ENCODE measurements at places on chromosomes 7 and 10. TPM values are rescaled to one million over a fixed set of nuclear protein-coding genes. Genes with fewer than 3 reads are reported as not detected.

The COX19 gene
- total RNA-seq: 20.5 TPM

The ADCY1 gene
- not detected for total RNA-seq

DNA sequence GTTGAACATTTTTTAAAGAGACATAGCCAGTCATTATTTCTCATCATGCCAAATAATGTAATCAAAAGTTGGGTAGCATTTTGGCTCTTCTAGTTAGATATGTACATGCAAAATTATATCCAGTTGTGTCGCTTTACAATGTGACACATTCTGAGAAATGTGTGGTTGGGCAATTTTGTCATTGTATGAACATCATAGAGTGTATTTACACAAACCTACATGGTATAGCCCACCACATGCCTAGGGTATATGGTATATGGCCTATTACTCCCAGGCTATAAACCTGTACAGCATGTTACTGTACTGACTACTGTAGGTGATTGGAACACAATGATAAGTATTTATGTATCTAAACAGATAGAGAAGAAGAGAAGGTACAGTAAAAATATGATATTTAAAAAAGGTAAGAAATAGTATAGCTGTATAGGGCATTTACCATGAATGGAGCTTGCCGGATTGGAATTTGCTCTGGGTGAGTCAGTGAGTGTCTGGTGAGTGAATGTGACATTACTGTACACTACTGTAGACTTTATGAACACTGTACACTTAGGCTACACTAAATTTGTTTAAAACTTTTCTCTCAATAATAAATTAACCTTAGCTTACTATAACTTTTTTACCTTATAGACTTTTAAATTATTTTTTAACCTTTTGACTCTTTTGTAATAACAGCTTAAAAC lies 16.5 kb downstream of the ZNF365 start:
- no peaks in the 10 kb centered on the region for H3K4me1 ChIP-seq
- no peak overlapping the region for H3K27ac ChIP-seq
- H3K4me3 ChIP-seq: no peak overlapping the region
- H3K36me3 ChIP-seq: no peaks in the 10 kb centered on the region
- 0 out of 2 replicates have a peak, but pooled peaks cover 3% of the 10 kb centered on the region for H3K27me3 ChIP-seq

DNA sequence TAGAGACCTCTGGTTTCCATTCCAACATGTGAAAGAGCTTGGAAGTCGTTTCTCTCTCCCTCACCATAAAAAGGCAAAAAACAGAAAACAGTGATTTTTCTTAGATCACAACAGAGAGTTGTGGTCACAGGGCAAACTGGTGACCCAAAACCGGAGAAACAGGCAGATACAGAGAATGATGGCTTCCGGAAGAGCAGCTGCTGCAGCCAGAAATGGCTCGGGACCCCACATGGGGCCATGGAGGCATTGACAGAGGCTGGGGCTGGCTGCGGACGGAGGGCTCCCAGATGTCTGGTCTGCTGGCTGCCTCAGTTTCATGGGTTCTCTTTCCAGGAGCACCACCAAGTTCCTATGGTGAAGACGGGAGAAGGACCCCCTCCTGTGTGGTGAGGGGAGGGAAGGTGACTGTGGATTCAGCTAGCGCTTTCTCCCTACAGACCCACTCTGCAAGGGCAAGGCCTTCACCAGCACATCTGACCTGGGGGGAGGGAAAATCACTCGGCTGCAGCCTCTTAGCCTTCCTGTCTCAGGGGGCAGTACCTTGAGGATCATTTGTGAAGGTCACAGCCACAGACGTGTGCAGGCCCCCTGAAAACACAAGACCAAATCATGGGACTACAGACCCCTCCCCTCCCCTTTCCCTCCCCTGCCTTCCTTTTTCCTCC lies 81.4 kb downstream of the WDR37 start:
- no peaks in the 10 kb centered on the region for H3K4me1 ChIP-seq
- no peak overlapping the region for H3K27ac ChIP-seq
- peaks cover 4% of the 10 kb centered on the region for H3K27me3 ChIP-seq

GRCh38 chr7:9097565-9098060 lies 664.2 kb downstream of the NXPH1 start:
- DNase-seq: no peak
- H3K36me3 ChIP-seq: no peaks in the 10 kb centered on the region

- no peak overlapping the region for H3K4me3 ChIP-seq
- no peak for DNase-seq
- H3K27ac ChIP-seq: no peak overlapping the region
- H3K36me3 ChIP-seq: no peaks in the 10 kb centered on the region
Observed at GRCh38 chr10:12681252-12681651, 320.3 kb downstream of the CCDC3 start.

DNA sequence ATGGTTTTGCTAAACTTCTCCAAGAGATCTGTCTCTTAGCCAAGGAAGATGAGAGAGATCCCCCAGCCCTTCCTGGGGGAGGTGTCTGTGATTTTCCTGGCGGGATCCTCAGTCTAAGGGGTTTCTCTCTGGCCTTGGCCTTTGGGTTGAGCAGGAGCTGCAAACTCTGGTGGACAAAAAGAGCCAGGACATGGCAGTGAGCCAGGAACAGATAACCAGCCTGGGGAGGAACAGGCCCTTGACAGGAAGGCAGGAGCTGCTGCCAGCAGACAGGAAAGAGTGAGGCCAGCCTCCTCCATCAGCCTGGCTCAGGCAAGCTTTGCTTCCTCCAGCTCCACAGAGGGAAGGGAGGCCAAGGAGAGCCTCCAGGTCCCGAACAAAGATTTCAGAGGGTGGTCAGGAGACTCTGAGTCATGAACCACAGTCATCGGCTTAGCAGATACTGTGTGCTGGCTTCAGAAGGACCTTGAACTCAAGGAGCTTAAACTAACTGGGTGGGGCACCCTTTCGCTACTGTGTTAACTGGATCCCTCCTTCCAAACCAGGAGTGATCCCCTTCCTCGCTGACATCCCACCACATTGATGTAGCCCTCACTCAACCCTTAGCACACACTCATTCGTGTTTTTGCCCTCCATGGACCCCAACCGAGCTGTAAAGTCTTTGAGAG lies 34.7 kb downstream of the DDIT4 start:
- no peaks in the 10 kb centered on the region for H3K36me3 ChIP-seq
- H3K27ac ChIP-seq: no peak overlapping the region
- H3K27me3 ChIP-seq: no peaks in the 10 kb centered on the region
- no peak overlapping the region for H3K4me3 ChIP-seq
- no peak for DNase-seq

GRCh38 chr7:29287366-29287765 lies 92.8 kb downstream of the CHN2 start:
- peak overlapping the region; percentile 99 for H3K27ac ChIP-seq
- H3K27me3 ChIP-seq: no peaks in the 10 kb centered on the region
- H3K4me3 ChIP-seq: no peak overlapping the region
- no peak for DNase-seq
- H3K4me1 ChIP-seq: peaks cover 98% of the 10 kb centered on the region

Measured in Karpas-422 (cell line).